Stimulated activated CD8-positive, alpha-beta memory T cell treated with anti-CD3 and anti-CD28 coated beads, Interleukin-7, amount 100 ng/mL, for 1 hour (primary cell): ENCODE measurements at places on chromosomes 7 and 10.

DNA sequence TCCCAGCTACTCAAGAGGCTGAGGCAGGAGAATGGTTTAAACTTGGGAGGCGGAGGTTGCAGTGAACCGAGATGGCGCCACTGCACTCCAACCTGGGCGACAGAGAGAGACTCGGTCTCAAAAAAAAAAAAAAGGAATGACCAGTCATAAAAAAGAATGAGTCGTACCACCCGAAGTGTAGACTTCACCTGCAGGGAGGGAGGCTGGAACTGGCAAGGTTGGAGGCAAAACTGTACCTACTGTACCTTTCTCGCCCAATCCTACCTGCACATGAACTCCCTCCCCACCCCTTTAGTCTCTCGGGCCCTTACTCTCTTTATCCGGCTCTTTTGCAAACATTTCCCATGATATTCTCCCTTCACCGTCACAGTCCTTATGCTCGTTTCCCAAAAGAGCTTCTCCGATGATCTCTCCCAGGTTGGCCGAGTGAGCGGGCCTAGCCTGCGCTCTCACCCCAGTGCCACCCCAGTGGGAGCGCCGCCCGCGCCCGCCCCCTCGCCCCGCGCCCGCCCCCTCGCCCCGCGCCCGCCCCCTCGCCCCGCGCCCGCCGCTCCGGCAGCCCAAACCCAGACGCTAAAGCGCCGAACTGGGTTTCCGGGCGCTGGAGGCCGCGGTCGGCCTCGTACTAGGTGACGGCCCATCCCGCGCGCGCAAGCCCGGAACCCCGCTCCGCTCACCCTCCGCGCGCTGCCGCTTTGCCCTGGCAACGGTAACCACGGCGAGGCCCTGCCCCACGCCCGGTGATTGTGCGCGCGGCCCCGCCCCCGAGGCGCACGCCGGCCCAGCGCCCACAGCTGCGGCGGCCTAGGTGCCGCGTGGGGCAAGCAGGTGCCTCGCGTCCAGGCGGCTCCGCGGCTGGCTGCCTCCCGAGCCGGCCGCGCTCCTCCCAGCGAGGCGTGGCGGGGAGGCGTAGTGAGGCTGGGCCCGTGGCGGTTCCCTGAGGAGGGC, at the start of gene SMKR1:
Gene SMKR1, plus strand, starts transcription at position 772 of the 948 bp plus-strand sequence. CDS start 294 bp downstream, outside the sequence.
- DNase-seq = peak; percentile 78

DNA sequence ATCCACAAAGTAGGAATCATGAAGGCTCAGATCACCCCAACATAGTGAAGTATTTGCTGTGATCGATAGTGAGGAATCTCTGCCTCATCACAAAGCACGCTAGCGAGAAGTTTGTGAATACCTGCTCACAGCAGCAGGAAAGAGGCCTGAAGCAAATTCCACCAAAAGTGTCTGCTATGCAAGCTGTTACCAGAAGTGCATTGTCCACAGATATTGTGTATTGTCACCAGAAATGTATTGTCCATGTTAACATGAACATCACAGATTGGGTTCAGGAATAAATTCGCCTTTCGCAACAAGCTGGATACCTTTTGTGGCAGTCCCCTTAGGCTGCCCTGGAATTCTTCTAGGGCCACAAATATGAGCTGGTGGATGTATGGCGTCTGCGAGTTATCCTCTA, 127.9 kb downstream of the MARCHF5 start:
- no peak for DNase-seq

GRCh38 chr7:116984511-116984910, 31.2 kb downstream of the ST7 start:
- no peak for DNase-seq

GRCh38 chr7:7351156-7351555, 168.8 kb downstream of the C1GALT1 start:
- no peak for DNase-seq

- DNase-seq = no peak
These were observed 19.4 kb upstream of the CSGALNACT2 start for GRCh38 chr10:43118631-43119415.

DNA sequence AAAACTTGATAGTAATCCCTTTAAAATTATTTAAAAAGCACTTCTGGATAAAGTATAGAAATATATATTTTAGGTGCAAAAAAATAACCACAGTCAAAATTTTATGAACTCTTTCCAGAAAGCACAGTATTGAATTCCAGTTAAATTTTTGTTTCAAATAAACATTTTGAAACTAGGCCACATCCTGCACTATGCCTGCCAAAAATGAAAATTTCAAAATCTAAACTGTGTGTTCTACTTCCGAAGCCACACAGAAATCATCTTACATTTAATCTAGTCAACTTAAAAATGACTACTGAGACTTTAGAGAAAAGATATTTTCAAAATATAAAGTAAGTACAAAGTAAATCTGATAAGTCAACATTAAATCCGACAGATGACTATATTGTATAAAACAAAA, 50.0 kb downstream of the MAGI2 start:
- DNase-seq = no peak

DNA sequence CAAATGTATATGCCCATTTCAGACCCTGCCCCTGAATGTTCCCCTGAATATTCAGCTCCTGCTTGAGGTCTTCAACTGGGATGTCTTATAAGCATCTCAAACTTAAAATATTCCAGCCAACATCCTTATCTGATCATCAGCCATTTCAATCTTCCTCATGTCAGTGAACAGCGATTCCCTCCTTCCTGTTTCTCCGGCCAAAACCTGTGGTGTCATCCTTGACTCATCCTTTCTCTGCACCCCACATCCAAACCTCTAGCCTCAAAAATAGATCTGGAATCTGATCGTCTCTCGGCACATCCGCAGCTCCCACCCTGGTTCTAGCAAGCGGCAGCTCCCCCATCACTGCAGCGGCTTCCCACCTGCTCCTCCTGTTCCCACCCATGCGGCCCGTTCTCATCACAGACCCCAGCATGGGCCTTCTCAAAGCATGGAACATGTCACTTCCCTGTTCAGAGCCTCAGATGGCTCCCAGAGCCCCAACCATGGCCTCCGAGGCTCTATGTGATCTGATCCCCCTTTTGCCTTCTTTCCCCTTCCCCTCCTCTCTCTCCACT, 165.7 kb downstream of the HECW1 start:
- DNase-seq = no peak
